ENCODE measurements at places on chromosomes 7 and 10.

GRCh38 chr7:102046373-102047117 is 229.1 kb downstream of the CUX1 start:
- no peak for DNase-seq

DNA sequence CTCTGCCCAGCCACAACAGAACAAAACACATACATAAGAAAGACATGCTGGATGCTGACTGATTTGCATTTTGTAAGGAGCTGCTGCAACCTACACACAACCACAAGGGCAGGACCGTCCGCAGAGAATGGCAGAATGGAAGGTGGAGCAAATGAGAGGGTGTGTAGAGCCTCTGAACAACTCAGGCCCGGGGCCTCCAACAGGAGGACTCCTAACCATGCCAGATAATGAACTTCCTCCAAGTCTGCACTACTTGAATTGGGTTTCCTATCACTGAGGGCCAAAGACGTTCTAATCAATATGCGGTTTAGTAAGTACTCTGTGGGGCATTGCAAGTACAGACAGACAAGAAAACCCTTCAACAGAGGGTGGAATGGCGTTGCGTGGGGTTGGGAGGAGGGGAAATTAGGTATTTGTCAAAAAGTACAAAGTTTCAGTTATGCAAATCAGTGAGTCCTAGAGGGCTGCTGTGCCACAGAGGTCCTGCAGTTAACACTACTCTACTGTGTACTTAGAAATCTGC is 14.6 kb downstream of the VOPP1 start:
- DNase-seq = peak; percentile 6

GRCh38 chr10:132845780-132846595 is 60.0 kb upstream of the NKX6-2 start:
- DNase-seq = no peak

- DNase-seq = no peak
Measured at GRCh38 chr7:24349339-24349738, 65.3 kb downstream of the NPY start.

GRCh38 chr10:84899268-84899667 is 570.9 kb downstream of the CCSER2 start:
- DNase-seq = no peak

DNA sequence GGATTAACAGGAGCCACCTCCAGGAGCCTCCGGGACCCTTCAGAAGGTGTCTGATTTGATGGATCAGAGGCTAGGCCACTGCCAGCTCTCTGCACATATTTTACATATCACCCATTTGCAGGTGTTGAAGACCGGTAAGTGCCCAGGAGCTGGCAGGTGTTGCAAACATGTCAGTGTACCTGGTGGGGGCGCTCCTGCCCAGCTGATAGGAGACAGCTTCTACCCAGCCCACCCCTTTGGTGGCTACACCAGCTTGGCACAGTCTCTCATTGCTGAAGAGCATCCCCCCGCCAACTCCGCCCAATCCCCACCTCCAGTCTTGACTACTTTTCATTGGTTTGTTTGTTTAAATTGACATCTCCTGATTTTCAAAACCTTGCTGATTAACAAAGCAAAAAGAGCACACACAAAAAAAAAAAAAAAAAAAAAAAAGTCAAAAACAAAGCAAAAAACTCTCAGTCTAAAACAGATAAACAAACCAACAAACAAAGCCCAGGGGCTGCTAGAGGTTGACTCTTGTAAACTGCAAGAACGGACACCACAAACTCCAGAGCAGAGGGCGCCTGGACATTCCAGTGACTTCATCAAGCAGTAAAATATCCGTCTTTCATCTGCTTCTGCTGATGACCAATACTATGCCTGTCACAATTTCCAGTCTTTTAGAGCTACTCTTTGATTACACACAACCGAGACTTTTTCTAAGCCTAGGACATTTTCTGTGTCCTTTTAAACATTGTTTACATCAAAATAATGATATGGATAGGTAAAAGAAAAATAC is 275.3 kb downstream of the NRG3 start:
- DNase-seq = peak; percentile 17

- DNase-seq = no peak
Measured at GRCh38 chr7:42045961-42046360, 191.0 kb downstream of the GLI3 start.

DNA sequence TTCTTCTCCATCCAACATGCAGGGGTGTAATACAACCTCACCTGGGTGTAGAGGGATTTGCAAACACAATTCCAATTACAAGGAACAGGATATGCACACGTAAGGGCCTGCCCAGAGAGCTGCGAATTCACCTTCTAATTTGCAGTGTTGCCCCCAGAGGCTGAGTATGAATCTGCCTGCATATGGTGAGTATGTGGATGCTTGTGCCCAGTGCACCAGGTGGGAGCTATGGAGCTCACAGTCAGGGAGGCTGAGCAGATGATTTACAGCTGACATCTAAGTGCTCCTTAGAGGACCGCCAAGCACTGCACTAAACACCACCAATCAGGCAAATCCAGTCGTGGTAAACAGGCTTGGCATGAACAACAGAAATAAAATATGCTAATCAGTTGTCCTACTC is 132.0 kb downstream of the RELN start:
- no peak for DNase-seq

DNA sequence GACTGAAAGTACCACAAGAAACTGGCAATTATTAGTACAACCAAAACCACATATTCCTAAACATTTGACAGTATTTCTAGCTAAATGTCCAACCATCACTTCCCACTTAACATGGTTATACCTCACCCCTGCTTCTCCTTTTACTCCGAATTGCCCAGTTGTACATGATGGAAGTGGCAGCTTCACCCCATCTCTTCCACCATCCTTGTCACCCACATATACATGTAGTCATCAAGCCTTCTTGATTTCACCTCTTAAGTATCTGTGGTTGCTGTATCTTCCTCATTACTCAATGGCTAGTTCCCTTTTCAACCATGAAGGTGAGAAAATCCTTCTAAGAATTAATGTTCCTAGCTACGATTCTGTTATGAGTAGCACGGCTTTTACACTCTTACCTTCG is 388.2 kb downstream of the CALN1 start:
- no peak for DNase-seq

- no peak for DNase-seq
Measured at GRCh38 chr10:104351061-104351702, 2.5 kb upstream of the CFAP58 start.

DNA sequence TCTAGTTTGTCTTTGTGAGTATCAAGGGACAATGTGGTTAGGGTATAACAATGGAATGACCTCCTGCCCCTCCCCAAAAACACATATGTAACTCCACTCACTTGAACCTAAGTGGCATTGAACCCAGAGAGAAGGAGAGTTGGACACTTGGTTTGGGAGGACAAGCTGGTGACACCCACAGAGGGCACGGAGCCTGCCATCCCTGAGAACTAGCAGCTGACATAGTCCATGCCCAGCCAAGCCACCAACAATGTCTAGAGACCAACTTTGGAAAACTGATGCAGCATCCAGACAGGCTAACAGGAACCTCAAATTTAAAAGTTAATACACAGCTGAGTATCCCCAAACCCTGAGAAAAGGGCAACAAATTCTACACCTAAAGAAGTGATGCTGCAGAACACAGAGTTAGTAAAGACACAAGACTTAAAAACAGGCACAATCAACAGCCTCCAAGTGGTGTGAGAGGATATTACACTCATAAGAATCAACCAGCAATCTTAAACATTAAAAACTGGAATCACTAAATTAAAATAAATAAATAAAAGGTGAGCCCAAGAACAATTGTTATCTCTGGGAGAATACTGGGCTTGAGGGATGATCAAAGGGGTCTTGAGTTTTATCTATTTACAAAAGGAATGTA is 27.2 kb downstream of the NUDCD3 start:
- no peak for DNase-seq

DNA sequence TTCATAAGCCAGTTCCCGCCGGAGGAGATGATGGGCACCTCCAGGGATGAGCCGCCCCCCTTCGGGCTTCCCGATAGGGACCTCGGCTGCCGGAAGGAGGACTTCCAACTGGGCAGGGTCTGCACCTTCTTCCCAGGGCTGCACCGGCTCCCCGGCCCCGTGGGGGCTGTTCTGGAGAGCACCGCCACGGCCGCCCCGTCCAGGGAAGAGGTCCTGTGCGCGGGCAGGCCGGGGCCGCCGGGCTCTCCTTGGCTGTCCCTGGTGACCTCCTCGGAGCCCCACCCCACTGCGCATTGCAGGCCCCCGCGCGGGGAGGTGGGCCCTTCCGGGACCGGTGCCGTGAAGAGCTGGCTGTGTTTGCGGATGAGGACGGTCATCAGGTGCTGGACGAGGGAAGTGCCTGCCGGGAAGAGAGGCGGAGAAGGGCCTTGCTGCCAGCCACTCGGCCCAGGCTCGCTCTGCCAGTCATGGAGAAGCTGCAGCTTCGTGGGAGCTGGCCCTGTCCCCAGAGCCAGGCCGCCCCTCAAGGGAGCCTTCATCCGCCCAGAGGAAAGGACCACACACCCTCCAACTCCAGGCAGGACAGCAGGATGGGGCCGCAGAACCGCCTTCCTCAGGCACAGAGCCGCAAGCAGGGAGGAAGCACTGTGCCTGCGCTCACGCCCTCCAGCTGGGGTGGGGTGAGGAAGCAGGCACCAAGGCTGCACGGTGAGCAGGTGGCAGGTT is 144.4 kb downstream of the MAPK8 start:
- no peak for DNase-seq

DNA sequence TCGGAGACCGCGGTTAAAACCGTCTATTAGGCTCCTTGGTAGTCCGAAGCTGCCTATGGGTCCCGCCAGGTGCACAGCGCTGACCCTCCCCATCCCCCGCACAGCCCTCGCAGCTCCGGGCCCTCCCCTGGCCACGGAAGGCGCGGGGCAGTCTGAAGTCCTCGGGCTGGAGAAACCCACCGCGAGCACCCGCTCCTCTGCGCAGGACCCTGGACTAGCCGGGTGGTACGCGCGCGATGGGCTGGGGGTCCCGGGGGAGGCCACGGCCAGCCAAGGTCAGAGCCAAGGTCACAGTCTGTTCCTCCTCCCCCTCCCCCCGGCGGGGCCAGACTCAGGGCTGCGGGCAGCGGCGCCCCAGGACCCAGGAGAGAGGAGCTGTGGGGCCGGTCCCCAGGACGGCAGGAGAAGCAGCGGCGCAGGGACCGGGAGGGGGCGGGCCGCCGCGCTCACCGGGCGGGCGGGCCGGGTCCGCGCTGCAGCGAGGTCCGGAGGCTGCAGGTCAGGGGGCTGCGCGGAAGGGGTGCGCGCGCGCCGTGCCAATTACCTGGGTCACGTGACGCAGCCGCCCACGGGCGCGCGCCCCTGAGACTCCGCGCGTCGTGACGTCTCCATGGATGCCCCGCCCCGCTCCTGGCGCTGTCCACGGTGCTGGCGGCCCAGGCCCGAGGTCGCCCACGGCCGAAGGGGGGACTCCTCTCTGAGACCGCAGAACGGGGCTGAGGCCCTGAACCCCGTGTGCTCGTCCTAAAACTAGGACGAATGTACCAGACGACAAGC is at the start of gene OGDHL:
OGDHL (minus strand) TSS at position 535 of the 777 bp plus-strand sequence. CDS start 3,731 bp downstream, outside the sequence.
- peak; percentile 88 for DNase-seq

- DNase-seq = no peak
Measured at GRCh38 chr7:30147785-30148184, 13.0 kb downstream of the MTURN start.

GRCh38 chr7:25385506-25386136 is 157.3 kb upstream of the NPVF start:
- no peak for DNase-seq

- DNase-seq = no peak
Measured at GRCh38 chr10:68106656-68107055, 2.6 kb upstream of the MYPN start.

DNA sequence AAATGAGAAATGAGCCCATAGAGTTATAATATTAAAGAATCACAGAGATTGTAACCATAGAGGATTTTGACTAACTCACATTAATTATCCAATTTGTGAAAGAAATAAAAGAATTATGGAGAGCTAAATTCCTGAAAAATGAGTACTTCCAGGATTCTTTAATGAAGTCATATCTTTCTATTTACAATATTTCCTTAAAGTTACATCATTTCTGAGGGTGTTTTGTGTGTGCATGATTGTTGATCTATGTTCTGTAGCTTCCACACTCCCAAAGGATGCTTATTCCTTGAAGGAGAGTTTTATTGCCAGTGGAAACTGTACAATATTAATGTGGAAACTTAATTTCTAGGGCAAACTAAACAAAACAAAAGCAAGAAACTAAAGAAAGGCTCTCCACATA is 299.6 kb downstream of the MDFIC start:
- no peak for DNase-seq

DNA sequence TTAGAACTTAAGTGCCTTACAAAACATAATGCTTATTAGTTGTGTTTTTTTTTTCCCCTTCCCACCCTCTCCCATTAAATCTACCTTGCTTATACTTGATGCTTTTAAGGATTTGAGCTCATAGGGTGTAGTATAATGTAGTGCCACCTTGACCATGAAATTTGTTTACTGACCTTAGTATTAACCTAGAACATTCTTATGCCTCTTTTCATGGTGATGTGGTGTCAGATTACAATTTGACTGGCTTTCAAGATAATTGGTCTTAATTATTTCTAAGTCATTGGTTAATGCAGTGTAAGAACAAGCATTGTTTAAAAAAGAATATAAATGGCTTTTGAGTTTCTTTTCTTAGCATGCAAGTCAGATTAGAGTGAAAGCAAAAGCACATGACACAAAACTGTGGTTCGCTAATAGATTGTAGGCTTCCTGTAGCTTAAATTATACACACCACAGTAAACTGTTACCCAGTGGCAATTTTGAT is 61.8 kb downstream of the ADD3 start:
- peak; percentile 70 for DNase-seq

GRCh38 chr7:155802291-155802690 is 10.0 kb downstream of the SHH start:
- DNase-seq = no peak

- no peak for DNase-seq
Measured at GRCh38 chr10:22180724-22181123, 37.1 kb downstream of the EBLN1 start.

DNA sequence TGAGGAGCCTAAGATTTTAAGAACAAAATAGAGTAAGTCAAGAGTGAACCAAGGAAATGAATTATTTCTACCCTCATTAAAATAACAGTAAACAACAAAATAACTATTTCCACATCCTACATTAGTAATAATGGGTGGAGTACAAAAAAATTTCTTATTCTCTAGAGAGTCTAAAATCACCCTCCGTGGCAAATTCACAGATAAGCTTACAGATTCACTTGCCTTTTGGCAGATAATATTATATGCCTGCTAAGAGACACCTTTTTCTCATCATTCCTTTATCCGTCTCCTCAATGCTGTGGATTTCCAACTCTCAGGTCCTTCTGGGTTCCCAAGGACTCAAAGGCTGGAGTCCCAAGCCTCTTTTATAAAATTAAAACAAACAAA is 2.2 kb upstream of the EPC1 start:
- no peak for DNase-seq

GRCh38 chr10:113589201-113589770 is 36.4 kb downstream of the HABP2 start:
- no peak for DNase-seq

GRCh38 chr7:12456506-12456905 is 52.8 kb upstream of the VWDE start:
- peak; percentile 49 for DNase-seq

DNA sequence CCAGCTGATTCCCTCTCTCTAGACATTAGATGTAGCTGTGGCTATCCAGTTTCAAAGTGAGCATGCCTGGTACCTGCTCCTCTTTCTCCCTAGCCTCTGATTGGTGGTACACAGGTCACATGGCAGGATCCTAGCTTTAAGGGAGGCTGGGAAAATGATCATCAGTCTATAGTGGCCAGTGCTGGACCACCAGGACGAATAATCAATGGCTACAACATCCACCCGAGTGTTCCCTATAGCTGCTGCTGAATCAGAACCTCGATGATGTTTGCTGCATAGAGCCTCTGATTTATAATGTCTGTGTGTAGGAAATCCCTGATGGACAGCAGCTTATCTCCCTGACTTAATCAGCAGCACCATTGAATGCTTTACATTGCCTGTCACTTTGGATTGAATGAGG is 28.9 kb upstream of the LMTK2 start:
- no peak for DNase-seq

GRCh38 chr10:11403116-11403515 is 208.3 kb downstream of the USP6NL start:
- no peak for DNase-seq
